Calu3 (cell line): ENCODE measurements at places on chromosomes 3 and 15.

DNA sequence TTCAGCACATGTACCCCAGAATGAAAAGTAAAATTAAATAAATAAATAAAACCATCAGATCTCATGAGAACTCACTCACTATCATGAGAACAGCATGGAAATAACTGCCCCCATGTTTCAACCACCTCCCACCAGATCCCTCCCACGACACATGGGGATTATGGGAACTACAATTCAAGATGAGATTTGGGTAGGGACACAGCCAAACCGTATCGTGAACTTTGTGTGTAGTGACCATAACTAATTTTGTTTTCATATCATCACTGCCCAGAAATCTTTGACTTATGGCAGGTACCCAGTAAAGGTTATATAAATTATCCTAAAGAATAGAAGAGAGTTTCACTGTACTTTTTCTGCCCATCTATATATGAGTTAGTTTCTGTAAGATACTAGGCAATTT lies 766.5 kb downstream of the ROBO1 start:
- DNase-seq, result no peak

DNA sequence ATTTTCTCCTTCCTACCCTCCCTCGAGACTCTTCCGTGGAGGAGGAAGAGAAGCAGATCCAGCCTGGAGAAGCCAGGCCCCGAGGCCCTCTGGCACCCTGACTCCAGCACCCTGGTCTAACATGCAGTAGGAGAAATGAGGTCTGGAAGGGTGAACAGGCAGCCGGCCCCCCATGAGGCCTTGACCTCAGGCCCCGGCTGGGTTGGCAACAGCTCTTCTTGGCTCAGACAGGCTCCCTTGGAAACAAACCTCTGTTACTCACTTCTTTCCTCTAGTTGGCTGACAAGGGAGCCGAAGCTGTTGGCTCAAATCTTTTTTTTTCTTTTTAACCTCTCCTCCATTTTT lies 73.4 kb downstream of the CPN2 start:
- DNase-seq, result no peak

GRCh38 chr3:146142757-146143156 lies 18.2 kb downstream of the PLOD2 start:
- no peak for DNase-seq

DNA sequence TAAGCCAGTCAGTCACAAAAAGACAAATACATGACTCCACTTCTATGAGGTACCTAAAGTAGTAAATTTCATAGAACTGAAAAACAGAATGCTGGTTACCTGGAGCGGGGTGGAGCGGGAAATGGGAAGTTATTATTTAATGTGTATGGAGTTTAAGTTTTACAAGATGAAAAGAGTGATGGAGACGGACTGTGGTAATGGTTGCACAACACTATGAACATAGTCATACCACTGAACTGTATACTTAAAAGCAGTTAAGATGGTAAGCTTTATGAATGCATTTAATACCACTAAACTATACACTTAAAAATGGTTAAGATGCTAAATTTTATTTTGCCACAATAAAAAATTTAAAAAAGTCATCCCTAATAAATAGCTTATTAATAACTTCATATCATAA lies 23.2 kb downstream of the SFMBT1 start:
- no peak for DNase-seq

DNA sequence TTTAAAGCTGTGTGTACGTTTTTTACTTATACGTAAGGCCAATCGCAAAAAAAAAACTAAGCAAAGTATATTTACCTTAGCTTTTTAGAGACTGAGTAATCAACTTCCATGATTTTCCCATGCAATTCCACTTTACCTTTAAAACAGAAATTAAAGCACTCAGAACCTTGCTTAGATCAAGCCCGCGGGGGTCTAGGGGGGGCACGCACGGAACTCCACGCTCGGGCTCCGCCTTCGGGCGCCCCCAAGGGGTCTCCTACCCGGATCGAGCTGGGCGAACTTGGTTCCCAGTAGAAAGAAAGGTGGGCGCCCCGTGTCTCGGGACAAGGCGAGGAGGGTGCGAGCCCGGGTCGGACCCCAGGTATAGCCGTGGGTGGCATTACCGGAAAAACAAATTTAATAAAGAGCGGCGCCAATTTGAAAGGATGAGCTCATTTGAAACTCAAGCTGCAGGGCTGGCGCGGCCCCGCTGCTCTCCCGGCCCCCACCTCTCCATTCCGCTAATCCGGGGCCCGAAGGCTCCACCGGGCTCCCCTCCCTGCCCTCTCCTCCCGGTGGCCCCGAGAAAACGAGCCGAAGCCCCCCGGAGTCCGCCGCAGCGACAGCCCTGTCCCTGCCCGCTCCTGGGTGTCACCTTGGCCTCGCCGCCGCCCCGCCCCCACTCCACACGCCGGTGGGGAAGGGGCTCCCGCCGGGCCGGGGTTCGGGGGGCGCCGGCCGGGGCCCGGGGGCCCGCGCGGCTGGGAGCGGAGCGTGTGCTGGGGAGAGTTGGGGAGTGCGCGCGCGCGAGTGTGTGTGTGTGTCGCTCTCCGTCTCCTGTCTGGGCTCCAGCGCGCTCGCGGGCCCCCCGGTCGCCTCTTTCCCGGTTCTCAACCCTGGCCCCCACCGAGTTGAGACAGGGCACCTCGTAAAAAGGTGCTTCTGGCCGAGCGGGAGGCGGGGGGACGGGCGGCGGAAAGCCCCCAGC lies 1.5 kb downstream of the IGF2BP2 start:
- DNase-seq, result peak; percentile 56

- DNase-seq, result no peak
These were observed 105.9 kb downstream of the KCNH8 start for GRCh38 chr3:19254189-19254588.

GRCh38 chr15:85006201-85006600 lies 24.5 kb downstream of the PDE8A start:
- DNase-seq, result no peak

- no peak for DNase-seq
These were observed 32.5 kb downstream of the CHST2 start for GRCh38 chr3:143152043-143152442.

DNA sequence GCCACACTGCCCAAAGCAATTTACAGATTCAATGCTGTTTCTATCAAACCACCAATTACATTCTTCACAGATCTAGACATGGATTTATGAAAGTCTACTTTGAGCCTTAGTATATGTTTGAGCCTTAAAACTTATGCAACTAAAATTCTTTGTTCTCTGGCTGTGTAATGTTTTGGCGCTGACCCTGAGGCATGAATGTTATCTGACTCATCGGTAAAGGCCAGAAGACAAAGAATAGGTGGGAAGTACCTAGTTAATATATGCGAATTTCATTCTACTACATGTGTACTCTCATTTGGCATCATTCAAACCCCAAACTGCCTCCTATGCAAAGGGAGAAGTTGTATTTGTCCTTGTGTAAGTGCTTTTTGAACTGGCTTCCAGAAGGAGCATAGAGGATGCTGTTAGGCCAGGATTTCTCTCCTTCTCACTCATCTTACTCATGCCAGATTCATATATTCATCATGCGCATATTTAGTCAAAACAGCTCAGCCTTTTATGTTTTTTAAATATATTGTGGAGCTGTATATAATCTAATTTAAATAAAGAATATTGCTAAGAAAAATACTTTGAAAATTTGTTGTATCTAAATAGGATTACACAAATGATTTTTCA lies 204.2 kb downstream of the NFKBIZ start:
- DNase-seq, result peak; percentile 19

DNA sequence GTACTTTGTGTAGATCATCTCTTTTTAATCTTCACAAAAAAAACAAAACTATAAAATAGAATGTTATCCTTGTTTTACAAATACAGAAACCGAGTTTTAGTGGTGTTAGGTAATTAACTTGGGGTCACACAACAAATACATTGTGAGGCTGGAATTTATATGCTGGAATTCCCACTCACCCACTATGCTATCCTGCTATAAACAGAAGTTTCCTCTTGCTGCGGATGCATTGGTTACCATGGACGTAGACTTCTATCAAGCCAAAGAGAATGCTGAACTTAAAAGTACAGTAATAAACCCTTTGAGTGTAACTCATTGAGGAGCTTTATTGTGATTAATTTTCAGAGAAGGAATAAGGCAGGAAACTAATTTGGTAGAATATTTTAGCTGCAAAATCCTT lies 9.2 kb downstream of the SNAP23 start:
- no peak for DNase-seq
